ENCODE measurements at places on chromosomes 4 and X. TPM values are rescaled to one million over a fixed set of nuclear protein-coding genes. Genes with fewer than 3 reads are reported as not detected.

Gene KCNIP4
- polyA plus RNA-seq = 0.25 TPM

Gene TRIML1
- not detected for polyA plus RNA-seq

Gene DSPP
- not detected for polyA plus RNA-seq

Gene SSX3
- not detected for polyA plus RNA-seq

Measured in CD14-positive monocyte (primary cell).